ENCODE measurements at places on chromosomes 11 and 22.

DNA sequence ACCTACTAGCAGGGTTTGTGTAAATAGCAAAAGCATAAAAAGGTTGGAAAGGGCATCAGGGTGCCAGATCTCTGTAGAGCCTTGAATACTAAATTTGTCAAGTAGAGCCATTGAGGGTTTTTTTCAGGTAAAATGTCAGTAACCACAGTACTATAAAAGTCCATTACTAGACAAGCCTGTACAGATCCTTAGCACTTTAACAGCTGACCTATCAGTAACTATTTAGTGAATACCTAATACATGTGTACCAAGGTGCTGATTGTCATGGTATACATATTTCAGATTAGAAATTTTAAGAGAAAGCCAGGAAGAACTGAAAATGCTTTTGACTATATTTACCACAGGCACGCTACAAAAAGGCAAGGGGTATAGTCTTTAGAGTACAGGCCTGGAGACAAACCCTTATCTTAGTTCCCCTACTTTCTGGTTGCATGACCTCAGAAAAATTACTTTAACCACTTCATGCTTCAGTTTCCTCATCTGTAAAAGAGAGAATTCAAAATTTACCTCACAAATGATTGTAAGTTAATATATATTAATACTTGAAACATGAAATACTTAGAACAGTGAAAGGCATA lies 57.9 kb downstream of the RAB38 start:
- no peak for DNase-seq

- no peak for DNase-seq
Measured at GRCh38 chr22:49922484-49922883, 4.0 kb downstream of the CRELD2 start.

- no peak for DNase-seq
Measured at GRCh38 chr22:30864441-30865420, 103.8 kb downstream of the MORC2 start.

- no peak for DNase-seq
Measured at GRCh38 chr11:69470793-69471728, 10.4 kb upstream of the LINC01488 start.

- DNase-seq = no peak
Measured at GRCh38 chr11:65545853-65546216, 12.3 kb downstream of the LTBP3 start.

DNA sequence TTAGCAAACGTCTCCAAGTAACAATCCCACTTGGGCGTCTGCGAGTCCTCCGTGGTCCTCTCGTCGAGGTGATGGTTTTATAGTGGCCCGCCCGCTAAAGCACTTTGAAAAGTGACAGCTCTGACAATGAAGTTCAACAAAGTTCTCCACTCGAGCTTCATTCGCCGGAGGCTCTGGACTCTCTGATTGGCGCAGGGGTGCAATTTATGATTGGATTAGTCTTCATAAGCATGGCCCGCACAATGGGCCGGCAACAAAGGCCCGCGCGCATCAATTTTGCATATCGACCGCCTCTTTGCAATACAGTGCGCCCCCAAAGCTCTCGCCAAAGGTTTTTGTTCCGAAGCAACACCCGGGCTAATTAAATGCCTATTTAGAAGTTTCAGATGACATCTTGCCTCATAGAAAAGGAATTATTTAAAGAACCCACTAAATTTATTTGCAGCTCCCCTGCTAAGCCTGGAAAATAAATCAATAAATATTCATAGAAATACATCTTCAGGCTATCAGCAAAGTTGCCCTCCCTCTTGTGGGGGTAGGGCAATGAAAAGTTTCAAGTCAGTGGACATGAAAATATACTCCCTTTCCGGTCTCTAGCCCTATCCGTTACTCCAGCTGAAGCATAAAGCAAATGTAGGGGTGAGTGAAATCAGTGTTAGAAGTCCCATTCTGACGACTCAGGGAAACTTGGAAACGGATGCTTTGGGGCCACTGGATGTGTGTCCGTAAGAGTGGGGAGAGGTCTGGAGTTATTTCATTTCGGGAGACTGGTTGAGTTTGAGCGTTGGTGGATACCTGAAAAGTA lies at the start of gene DBX1:
DBX1 (minus strand) TSS at position 51 of the 805 bp plus-strand sequence. CDS start 151 bp downstream, outside the sequence.
- no peak for DNase-seq

- no peak for DNase-seq
Measured at GRCh38 chr11:105740164-105740903, 130.5 kb downstream of the GRIA4 start.

DNA sequence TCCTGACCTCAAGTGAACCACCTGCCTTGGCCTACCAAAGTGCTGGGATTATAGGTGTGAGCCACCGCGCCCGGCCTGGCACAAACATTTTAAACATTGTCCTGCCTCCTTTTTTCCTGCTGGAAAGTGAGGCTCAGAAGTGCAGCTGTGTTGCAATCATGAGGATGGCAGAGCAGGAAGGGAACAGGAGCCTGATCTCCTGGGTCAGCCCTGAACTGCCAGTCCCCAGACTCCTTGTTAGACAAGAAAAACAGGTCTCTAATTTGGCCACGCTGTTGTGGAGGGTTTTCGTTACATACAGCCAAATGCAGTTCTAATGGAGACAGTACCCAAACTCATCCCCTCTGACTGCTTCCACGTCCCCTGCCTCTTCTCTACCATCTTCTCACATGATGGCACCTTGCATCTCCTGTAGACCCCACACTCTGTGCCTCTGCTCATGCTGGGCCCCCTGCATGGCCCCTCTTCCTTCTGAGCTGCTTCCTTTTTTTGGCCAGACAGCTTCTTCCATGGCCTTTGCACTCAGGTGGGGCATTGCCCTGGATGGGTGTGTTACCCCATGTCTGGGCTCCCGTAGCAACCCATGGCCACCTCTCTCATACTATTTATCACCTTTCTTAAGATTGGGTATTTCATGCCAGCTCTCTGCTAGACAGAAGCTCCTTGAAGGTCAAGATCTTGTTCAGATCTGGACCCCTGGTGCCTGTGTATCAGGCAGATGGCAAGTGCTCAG lies 227.1 kb downstream of the CEP164 start:
- no peak for DNase-seq

DNA sequence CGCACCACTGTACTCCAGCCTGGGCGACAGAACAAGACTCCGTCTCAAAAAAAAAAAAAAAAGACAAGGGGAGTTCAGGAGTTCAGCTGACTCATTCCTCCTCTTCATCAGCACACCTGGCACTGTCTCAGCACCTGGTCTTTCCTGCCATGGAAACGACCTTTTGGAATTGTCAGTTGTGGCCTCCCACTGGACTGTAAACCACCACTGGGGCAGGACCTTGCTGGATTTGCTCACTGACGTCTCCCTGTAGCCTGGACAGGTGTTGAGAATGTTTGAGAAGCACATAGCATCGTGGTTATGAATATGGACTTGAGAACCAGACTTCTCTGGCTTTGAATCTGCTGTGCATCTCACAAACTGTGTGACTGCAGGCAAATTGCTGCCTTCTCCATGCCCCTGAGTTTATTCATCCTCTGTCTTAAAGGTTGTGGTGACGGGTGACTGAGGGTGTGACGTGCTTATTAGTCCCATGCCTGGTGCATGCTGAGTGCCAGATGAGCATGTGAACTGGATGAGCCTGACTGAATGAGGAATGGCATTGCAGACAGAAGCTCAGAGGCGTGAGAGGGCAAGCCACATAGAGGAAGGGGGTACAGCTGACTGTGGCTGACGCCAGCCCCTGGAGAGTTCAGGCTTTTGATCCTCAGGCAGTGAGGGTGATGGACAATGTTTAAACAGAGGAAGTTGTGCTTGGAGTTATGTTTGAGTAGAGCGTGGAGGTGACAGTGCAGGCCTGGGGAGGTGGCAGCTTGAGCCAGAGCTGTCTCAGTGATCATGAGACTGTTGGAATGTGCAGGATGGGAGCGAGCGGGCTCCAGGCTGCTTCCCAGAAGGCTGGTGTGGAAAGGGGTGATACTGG lies 12.7 kb downstream of the TOM1 start:
- no peak for DNase-seq

- no peak for DNase-seq
Measured at GRCh38 chr11:97667057-97667456, 1277.2 kb downstream of the JRKL start.

- no peak for DNase-seq
Measured at GRCh38 chr22:19371893-19372292, 59.6 kb downstream of the HIRA start.

DNA sequence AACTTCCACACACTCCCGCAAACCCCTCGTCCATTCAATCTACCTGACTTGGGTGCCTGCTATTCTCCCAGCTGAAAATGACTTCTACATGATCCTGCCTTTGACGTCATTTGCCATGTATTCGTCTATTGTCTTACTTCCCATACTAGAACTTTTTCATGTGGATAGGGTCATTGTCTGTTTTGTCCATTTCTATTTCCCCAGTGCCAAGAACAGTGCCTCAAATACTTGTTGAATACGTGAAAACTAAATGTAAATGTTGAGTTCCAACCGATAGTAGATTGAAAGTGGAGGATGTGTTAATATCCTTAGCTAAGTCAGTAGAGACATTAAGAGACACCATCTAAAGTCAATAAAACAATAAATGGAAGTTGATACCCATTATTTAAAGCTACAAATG lies 935 bp downstream of the TRIM68 start:
- no peak for DNase-seq

GRCh38 chr11:62433141-62433903 lies 14.5 kb downstream of the SCGB1A1 start:
- DNase-seq = no peak

DNA sequence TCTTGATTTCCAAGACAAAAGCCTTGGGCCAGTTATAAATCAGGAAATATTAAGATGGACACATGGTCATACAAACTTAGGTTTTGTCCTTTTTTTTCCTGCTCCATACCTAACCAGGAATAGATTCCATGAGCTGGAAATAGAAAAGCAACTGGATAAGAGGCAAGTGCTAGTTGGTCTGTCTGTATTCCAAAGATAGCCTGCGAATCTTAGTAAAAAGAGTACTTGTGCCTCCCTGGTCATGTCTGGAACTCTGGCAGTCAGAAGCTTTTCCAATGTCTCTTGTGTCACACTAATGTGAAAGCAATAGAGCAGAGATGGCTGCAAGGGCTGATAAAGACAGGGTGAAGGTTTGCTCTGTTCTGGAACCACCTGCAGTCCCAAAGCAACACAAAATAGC lies 590.2 kb upstream of the ANO5 start:
- no peak for DNase-seq

- no peak for DNase-seq
Measured at GRCh38 chr22:42801252-42802080, 55.6 kb downstream of the ARFGAP3 start.

GRCh38 chr22:40007853-40008710 lies 13.3 kb downstream of the FAM83F start:
- no peak for DNase-seq

DNA sequence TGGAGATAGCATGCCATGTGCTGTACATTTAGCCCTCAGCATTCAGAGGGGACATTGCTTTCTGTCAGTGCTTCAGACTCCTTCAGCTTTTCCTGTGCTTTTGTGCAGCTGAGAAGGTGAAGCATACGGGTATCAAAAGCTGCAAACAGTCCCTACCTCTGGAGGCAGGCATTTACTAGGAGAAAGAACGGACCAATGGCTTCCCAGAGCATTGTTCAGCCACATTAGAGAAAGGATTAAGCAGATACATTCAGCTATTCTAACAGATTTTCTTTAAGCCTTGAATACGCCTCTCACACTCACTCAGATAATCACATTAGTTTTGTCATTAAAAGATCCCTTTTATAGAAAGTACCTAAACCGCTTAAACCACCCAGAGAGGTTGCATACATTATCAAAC lies 80.7 kb upstream of the FAM181B start:
- no peak for DNase-seq

GRCh38 chr11:132264616-132265015 lies 894.2 kb downstream of the NTM start:
- DNase-seq = no peak

GRCh38 chr11:100888836-100889235 lies 201.7 kb downstream of the ARHGAP42 start:
- no peak for DNase-seq

GRCh38 chr11:78203184-78203583 lies 14.5 kb downstream of the USP35 start:
- peak; percentile 58 for DNase-seq

- DNase-seq = peak; percentile 83
Measured at GRCh38 chr11:62542750-62543567, 3.6 kb downstream of the AHNAK start.

DNA sequence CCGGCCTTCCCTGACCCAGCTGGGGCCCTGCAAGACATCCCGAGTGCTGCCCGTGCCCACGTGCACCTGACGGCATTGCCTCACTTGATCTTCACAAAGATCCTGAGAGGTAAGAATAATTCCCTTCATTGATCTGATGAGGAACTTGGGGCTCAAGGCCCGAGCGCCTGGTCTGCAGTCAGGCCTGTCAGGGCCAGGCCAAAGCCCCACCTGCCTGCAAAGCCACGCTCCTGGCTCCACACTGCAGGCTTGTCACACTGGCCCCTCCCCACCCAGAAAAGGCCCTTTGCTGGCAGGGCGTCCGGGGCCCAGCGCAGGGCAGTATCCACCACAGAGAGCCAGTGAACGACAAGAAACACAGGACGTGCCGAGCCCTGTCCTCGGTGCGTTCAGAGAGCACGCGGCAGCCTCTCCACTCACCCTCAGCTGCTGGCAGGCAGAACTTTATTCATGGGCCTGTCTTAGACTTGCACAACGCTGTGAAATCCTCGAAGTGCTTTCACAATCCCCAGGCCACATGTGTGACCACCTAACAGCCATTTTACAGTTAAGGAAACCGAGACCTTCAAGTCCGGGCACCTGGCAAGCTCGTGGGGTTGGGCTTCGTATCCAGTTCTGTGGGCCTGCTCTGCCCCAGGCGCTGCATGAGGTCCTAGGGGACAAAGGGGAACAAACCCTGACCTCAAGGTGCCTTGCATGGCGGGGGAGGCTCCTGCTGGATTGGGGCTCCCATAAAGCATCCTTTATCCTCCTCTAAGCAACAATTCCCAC lies 14.8 kb downstream of the KIAA0930 start:
- no peak for DNase-seq

DNA sequence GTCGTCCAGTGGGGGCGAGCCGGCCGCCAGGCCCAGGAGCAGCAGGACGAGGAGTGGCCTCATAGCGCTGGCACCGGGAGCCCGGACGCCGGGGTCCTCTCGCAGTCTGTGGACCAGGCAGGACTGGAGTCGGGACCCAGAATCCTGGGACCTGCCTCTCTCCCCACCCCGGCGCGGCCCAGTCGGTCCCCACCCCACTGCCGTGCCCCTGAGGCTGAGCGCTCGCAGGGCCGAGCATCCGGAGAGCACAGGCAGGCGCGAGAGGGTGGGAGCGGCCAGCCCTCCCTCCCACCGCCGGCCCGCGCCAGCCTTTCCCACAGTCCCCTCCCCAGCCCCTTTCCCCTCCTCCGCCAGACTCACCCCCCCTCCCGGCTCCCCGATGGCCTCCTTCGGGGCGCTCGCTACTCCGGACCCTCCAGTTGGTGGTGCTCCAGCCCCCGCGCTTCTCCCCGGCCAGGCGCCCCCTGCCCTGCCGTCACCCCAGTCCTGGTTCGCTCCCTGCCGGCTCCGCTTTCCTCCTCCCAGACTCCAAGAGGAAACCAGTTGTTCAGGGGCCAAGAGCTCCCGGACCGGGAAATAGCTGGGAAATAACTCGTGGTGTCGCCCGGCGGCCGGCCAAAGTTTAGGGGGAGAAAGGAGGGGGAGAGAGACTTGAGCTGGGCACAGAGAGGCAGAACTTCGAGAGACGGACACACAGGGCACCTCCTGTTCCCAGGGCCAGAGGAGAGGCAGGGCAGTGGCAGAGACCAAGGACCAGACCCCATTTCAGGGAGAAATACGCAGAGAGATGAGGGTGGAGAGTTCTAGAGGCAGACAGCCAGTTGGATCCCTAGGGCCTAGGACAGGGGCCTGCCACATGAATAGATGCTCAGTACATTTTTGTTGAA lies at the start of gene C1QTNF5:
C1QTNF5 (minus strand) TSS at position 549 of the 887 bp plus-strand sequence; CDS start at position 63, 486 bp downstream.
- no peak for DNase-seq

- DNase-seq = no peak
Measured at GRCh38 chr11:73308961-73309919, 1.2 kb downstream of the ARHGEF17 start.

GRCh38 chr22:46574438-46574992 lies 37.1 kb upstream of the CELSR1 start:
- DNase-seq = no peak
